ENCODE measurements at places on chromosomes 7 and 10. TPM values are rescaled to one million over a fixed set of nuclear protein-coding genes. Genes with fewer than 3 reads are reported as not detected.

- no peak for DNase-seq
Measured at GRCh38 chr7:152664636-152665035, 11.3 kb downstream of the XRCC2 start.

DNA sequence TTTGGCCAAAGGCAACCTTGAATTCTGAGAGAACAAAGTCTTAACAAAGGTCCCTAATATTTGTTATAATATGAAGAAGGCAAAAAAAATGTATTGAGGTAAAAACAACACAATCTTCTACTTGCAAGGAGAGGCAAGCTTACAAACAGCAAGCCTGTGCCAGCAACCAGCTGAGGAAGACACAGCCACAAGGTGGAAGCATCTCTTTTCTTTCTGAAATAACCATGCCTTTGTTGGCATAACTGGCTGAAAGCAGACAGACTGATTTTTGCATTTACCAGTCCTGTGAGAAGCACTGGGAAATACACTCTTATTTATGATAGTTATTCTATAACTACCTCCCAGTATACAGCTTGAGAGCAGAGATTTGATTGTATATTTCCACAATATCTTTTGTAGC, 292.0 kb downstream of the PHTF2 start:
- DNase-seq, result no peak

DNA sequence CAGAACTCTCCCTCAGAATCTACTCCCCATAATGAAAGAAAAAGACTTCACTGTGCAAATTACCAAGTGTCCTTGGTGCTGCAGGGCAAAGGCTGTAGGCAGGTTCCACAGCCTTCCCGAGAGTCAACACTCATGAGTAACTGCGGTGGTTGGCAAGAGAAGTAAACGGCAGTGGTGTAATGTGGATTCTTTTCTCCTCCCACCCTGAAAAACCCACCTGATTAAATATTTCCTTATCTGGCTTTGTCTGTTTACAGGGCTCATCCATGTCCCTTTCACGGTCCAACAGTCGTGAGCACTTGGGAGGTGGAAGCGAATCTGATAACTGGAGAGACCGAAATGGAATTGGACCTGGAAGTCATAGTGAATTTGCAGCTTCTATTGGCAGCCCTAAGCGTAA, 300.9 kb downstream of the BICC1 start:
- no peak for DNase-seq

DNA sequence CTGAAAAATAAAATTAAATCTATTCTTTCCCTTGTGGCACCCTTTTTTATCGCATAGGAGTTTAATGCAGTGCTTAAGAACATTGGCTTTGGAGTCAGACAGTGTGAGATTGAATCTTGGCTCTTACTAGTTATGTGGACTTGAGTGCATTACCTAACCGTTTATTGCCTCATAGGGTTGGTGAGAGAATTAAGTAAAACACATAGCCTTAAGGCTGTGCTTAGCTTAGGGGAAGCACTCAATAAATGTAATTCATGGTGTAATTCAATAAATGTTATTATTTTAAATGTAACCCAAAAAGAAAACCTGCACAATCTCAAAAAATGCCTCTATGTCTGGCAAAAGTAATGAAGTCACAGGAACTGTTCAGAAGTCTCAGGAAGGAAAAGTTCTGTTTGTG, 2.7 kb downstream of the STK17A start:
- DNase-seq, result no peak

DNA sequence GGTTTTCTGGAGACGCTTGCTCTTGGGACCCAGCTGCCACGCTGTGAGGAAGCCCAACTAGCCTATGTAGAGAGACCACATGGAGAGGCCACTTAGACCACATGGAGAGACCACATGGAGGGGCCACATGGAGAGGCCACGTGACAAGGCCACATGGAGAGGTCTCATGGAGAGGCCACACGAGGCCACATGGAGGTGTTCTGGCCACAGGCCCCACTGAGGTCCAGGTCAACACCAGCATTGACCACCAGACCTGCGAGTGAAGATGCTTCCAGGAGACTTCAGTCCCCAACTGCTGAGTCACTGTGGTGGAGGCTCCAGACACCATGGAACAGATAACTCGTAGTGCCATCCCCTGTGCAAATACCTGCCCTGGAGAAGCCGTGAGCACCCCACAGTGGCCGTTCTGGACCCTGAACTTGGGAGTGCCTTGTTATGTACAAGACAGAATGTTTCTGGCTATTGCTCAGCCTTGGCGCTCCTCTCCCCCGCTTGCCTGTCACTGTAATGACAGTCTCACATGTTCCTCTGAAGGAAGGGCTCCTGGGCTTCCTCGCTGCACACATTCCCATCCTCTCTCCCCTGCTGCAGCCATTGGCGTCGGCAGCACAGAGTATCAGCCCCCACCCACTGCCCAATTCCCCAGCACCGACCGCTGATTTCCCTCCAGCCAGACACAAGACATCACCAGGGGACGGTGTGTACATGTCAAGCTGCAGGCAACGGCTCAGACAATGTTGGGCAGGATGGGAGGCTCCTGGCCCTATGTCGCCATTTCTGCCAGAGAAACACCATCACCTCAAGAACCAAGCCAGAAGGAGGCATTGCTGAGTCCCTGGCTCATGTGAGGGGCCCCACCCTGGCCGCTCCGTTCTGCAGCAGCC, 49.0 kb upstream of the TNRC18 start:
- DNase-seq, result no peak

DNA sequence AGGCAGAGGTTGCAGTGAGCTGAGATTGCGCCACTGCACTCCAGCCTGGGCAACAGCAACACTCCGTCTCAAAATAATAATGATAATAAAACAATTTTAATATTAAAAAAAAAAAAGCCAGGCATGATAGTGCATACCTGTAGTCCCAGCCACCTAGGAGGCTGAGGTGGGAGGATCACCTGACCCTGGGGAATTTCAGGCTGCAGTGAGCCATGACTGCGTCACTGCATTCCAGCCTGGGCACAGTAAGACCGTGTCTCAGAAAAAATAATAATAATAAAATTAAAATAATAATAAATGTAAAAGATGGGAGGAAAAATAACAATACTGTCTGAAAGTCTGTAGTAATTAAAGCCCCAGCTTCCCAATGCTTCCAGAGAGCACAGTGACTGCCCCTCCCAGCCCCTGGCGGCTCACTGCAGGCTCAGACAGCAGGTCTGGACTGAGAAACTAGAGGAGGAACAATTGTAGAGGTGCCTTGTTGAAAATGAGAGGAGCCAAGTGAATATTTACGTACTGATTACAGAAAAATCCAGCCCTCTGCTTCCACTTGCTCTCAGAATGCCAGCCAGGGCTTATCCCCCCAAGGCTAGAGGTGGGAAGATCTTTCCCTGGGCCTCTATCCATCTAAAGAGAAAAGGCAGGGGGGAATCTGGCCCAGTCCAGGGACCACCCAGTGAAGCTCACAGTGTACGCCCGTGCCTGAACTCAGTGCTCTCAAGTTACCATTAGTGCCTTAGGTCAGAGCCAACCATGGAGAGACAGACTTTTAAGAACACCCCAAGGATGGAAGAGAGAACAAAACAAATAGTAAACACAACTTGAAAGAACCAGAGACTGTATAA, 112.8 kb downstream of the PARD3 start:
- no peak for DNase-seq

The IGF2BP3 gene
- 1.4 TPM for total RNA-seq

The EPHB6 gene
- 2.3 TPM for total RNA-seq

The PLAU gene
- total RNA-seq, result 0.32 TPM
